Fibroblast of skin of back (primary cell): ENCODE measurements at places on chromosomes 5 and 9.

DNA sequence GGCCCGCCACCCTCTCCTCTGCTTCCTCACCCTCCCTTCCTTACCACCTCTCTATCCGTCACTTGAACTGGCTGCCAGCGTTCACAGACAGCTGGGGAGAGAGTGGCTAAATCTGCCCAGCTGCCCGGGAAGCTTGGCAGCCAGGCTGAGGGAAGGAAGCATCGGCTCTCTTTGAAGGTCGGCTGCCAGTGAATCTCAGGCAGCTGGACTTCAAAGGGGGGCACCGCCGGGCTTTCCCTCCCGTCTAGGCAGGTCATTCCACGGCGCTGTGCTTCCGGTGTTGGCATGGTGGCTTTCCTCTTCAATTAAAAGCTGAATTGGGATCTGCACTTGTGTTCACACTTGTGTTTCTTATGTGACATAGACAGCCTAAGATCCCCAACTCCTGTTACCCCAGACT, 174.0 kb downstream of the GDNF start:
- DNase-seq = peak; percentile 7

DNA sequence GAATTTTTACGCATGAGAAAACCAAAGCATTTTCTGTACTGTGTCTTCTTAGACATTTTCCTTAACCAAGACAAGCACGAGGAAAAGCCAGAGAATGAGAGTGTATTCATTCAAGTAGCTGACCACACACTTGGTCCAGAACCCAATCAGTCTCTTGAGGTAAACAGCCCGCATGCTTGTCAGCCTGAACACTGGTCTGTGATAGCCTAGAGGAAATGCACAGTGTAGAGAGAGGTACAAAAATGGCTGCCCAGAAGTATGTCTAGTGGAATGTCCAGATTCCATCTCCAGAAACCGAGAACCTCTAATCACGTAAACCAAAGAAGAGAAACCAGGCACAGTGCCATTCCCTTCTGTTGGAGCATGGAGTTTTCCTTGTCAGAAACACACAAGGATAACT, 80.0 kb upstream of the SNX2 start:
- DNase-seq = no peak

- no peak for DNase-seq
Measured at GRCh38 chr5:138962614-138963370, 87.7 kb upstream of the LRRTM2 start.

GRCh38 chr5:133110709-133111108, 58.9 kb downstream of the HSPA4 start:
- no peak for DNase-seq

DNA sequence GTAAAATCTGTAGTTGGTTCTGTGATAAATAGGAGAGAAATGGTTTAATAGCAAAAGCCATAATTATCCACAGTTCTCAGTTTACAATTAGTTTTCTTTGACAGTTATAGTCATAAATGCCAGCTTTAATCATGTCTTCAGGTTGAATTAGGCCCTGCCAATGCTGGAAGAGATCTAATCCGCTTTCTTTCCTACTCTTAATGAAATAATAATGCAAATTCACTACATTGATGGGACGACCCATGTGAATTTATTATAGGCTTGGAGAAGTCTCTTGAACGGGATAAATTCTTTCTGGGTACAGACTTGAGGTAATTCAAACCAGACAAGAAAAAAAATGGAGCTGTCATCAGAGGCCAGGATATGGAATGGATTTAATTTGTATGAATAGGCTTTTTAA, 950.4 kb downstream of the EFNA5 start:
- DNase-seq = no peak

DNA sequence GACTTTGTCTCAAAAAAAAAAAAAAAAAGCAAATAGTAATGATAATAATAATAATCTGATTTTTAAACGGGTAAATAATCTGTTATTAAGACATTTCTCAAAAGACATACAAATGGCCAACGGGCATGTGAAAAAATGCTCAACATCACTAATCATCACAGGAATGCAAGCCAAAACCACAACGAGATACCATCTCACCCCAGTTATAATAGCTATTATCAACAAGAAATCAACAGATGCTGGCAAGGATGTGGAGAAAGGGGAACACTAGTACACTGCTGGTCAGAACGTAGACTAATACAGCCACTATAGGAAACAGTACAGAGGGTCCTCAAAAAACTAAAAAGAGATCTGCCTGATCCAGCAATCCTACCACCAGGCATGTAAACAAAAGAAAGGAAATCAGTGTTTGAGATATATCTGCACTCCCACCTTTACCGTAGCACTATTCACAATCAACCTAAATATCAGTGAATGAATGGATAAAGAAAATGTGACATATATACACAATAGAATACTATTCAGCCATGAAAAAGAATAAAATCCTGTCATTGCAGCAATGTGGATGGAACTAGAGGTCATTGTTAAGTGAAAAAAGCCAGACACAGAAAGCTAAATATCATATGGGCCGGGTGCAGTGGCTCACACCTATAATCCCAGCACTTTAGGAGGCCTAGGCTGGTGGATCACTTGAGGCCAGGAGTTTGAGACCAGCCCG, 24.9 kb downstream of the VAV2 start:
- DNase-seq = peak; percentile 40

DNA sequence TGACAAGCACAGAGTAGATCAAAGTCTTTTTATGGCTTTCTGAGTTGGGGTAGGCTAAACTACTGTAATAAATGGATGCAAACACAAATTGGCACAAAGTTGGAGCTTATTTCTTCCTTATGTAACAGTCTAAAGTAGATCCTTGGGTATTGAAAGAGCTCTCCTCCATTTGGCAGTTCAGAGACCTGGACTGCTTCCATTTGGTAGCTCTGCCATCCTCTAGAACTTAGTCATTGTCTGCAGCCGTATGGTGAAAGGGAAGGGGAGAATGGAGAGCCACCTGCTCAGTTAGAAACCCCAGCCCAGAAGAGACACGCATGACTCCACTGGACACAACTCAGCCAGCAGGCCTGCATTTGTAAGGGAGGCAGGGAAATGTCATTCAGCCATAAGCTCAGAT, 345.0 kb downstream of the DMAC1 start:
- no peak for DNase-seq

GRCh38 chr9:21070171-21070571, 7.6 kb downstream of the IFNB1 start:
- DNase-seq = peak; percentile 96

- no peak for DNase-seq
Measured at GRCh38 chr5:937151-937924, 44.7 kb downstream of the TRIP13 start.

DNA sequence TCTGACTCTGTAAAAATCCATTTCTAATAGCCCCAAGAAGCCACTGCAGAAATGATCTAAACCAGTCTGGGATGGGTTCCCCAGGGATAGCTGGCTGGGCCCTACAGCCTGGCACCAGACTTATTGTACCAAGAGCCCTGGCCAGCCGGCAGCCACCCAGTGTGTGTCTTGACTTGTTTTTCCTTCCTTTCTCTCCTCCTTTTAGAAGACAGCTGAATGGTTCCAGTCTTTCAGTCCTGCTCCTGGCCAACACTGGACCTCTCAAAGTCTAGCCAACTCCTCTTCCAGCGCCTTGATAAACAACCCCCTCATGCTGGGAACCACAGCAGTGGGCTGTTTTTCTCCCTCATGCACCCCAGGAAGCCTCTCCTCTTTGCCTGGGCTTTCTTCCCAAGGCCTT, 34.1 kb downstream of the ATOX1 start:
- no peak for DNase-seq

DNA sequence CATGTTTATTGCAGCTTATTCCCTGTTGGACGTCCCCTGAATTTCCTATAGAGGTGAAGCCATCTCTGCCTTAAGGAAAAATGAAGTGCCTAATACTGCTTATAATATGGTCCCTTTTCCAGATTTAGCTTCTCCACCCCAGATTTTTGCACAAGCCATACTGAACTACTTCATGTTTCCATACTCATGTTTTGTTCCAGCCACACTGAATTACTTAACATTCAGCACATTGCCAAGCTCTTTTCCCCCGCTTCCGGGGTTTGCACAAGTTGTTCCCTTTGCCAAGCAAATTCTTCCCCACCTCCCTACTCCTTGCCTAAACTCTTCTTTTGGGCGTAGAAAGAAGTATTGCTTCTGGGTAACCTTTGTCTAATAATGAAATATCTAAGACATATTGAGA, 1.7 kb upstream of the CNTRL start:
- DNase-seq = peak; percentile 68

- no peak for DNase-seq
Measured at GRCh38 chr5:154447089-154447725, 1.4 kb downstream of the SAP30L start.

DNA sequence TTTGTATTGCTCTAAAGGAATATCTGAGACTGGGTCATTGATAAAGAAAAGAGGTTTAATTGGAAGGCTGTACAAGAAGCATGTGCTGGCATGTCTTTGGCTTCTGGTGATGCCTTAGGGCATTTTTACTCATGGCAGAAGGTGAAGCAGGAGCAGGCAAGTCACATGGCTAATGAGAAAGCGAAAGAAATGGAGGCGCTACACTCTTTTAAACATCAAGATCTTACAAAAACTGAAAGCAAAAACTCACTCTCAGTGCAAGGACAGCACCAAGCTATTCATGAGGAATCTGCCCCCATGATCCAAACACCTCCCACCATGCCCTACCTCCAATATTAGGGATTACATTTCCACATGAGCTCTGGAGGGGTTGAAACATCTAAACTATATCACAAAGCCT, 1458.8 kb upstream of the ACO1 start:
- no peak for DNase-seq

DNA sequence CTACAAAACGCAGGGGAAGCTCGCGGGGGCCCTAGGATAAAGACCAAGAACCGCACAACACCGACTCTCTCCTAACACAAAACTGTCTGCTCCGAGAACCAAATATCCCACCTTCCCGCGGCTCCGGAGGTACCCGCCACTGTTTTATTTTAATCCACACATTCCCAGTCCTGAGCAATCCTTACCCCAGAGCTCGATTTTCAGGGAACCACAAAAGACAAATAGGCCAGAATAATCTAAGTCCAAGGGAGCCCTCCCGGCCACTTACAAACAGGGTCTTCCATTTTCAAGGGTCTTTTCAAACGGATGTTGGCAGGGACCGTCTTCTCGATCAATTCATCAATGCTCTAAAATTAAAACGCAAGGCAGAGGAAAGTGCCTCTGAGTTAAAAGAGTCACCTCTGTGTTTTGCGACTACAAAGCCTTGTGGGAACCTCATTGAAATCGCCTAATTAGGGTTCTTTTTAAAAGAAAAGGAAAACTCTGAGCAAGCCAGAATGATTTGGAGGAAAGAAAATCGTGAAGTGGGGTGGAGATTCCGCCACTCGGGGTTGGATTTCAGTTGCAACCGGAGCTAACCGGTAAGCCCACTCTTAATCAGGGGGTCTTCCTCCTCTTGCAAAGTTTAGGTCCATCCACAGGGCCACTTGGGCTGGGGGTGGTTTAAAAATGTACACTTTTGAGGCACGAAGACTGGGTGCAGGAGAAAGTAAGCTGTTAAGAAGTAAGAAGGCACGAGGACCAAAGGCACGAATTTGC, 1.0 kb downstream of the GLDC start:
- no peak for DNase-seq

DNA sequence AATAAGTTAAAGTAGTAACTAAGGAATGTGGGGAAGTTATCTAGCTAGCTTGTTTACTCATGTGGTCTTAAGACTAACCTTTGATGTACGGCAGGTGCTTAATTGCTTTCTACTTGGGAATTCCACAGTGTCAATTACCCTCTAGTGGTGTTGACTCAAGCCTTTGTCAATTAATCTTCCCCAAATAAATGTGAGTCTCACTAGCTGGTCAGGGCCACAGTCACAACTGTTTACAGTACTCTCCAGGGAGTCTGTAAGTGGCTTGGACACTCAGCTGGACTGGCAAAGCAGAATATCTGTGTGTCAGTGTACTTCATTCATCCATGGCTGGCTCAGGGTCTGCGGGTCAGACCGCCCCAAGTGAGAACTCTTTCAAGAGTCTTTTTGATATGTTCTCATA, 30.8 kb downstream of the SMIM3 start:
- DNase-seq = no peak

GRCh38 chr5:133048993-133049725, 2.7 kb upstream of the HSPA4 start:
- DNase-seq = peak; percentile 87

DNA sequence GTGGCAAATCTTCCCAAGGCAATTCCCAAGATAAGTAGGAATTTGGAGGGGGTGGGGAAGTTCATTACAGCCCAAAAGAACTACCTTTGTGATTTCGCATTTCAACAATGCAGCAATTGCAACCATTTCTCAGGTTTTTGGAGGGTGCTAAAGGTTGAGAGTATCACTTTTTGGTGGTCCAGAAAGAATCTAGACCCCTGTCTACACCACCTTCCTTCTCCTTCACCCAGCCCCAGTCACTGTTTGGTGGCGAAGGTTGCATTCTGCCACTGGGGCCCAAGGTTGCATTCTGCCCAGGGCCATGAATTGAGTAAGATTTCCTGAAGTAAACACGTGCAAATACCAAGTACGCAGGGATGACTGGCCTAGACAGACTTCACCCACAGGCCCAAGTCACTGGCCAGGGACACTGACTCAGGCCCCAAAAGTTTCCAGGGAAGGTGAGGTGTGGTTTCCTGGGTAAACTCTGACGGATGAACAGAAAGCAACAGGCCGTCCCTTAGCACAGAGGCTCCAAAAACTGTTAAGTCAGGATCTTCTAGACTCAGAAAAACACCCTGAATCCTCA, 5.7 kb downstream of the PDE6A start:
- DNase-seq = peak; percentile 66

- DNase-seq = no peak
Measured at GRCh38 chr9:16514131-16514530, 356.3 kb downstream of the BNC2 start.

DNA sequence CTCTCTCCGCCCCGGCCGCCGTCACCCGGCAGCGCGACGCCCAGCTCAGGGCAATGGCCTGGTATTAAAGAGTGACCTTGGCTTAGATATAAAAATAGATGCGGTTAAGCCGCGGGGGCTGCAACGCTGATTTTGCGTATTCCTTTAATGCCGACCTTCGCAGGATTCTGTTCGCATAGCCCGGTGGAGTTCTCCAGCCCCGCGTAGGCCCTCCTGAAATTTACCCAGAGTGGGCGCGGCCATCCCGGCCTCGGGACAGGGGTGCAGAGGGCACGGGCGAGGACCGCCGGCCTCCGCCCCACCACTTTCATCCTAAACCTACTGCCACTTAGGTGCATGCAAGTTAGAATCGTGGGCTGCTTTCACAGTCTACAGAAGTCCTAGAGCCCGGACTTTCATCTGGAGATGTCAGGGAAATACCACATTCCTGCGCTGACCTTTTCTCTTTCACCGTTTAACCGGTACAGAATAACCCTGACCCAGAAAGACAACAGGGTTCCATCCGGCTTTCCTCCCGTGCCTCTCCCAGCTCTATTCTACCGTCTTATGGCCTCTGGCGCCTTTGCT, 492 bp upstream of the FAM169A start:
- no peak for DNase-seq

DNA sequence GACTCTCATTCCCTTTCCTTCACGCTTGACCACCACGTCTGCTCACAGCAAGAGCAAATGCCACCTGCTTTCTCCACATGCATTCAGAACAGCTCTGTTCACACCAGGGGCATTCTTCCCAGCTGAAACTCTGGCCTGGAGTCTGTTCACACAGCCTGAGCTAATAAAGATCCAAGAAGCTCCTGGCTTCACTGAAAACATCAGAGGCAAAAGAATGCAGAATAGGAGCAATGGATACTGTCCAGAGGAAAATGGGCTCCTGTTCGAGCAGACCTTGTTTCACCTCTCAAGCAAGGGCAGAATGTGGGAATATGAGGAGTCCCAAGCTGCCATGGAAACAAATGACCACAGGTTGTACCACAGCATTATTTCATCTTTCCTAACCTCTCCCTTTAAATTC, 402.7 kb upstream of the TNC start:
- no peak for DNase-seq

GRCh38 chr9:131919216-131919615, 160.5 kb downstream of the MED27 start:
- DNase-seq = no peak
